ENCODE measurements at places on chromosomes 7 and 10. TPM values are rescaled to one million over a fixed set of nuclear protein-coding genes. Genes with fewer than 3 reads are reported as not detected.

DNA sequence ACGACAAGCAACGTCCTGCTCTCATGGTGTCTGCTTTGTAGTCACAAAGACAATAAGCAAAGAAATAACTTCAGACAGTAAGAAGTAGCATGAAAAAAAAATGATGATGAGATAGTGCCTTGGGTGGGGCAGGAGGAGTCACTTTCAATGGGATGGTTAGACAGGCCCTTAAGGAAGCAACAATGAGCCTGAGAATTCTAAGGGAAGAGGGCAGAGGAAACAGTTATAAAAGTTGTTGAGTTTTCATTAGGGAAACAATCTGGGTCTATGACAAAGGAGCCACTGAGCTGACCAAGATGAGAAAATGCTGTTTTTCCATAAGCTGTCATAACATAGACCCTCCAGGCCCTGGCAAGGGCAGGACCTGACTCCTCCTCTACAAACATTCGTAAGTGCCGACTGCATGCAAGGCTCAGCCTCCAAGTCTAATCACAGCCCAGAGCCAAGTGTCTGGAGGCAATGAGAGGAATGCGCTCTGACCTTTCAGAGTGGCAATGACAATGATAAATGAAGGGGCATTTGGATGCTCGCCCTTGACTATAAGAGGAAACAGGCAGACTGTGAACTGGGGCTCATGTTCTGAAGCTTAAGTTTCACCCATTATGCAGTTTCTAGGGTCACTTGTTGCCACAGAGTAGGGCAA is 43.7 kb downstream of the PPP1R3C start:
- H3K27me3 ChIP-seq: no peaks in the 10 kb centered on the region
- peaks cover 12% of the 10 kb centered on the region for H3K4me1 ChIP-seq
- no peak for DNase-seq
- H3K36me3 ChIP-seq: no peaks in the 10 kb centered on the region
- peak overlapping the region; percentile 28 for H3K27ac ChIP-seq

- H3K27ac ChIP-seq: no peak overlapping the region
- no peak for DNase-seq
- H3K36me3 ChIP-seq: no peaks in the 10 kb centered on the region
- H3K27me3 ChIP-seq: peaks cover 4% of the 10 kb centered on the region
- no peak overlapping the region for H3K4me3 ChIP-seq
These were observed 13.5 kb downstream of the GHRHR start for GRCh38 chr7:30977222-30977621.

DNA sequence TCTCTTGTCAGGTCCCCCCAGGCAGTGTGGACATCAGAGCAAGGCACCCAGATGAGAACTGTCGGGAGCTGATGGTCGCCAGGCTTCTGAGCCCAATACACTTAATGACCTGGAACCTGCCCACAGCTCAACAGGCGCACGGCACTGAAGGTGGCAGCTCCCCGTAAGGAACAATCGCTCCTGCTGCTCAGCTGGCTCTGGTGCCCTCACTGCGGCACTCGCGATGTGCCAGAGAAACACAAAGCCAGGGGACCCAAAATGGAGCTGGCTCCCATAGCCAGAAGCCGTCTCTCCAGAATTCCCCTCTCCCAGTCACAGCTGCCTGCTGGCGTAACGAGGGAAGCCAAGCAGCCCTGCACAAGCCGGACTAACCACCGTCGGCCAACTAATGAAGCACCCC is 6.3 kb downstream of the CALN1 start:
- no peaks in the 10 kb centered on the region for H3K36me3 ChIP-seq
- H3K4me3 ChIP-seq: no peak overlapping the region
- no peak overlapping the region for H3K27ac ChIP-seq
- no peaks in the 10 kb centered on the region for H3K27me3 ChIP-seq

GRCh38 chr7:26841003-26841739 is 23.2 kb downstream of the SKAP2 start:
- no peaks in the 10 kb centered on the region for H3K4me1 ChIP-seq
- no peaks in the 10 kb centered on the region for H3K36me3 ChIP-seq
- H3K4me3 ChIP-seq: no peak overlapping the region

- no peaks in the 10 kb centered on the region for H3K27me3 ChIP-seq
- H3K27ac ChIP-seq: no peak overlapping the region
- no peak overlapping the region for H3K4me3 ChIP-seq
- H3K4me1 ChIP-seq: no peaks in the 10 kb centered on the region
These were observed 76.0 kb upstream of the DNAAF5 start for GRCh38 chr7:650339-651031.

GRCh38 chr10:110916554-110917346 is 2.2 kb downstream of the BBIP1 start:
- H3K27me3 ChIP-seq: no peaks in the 10 kb centered on the region
- DNase-seq: no peak
- no peaks in the 10 kb centered on the region for H3K36me3 ChIP-seq
- H3K4me3 ChIP-seq: no peak overlapping the region

The FBH1 gene
- polyA plus RNA-seq: 89.9 TPM

The TMEM213 gene
- polyA plus RNA-seq: 0.07 TPM

DNA sequence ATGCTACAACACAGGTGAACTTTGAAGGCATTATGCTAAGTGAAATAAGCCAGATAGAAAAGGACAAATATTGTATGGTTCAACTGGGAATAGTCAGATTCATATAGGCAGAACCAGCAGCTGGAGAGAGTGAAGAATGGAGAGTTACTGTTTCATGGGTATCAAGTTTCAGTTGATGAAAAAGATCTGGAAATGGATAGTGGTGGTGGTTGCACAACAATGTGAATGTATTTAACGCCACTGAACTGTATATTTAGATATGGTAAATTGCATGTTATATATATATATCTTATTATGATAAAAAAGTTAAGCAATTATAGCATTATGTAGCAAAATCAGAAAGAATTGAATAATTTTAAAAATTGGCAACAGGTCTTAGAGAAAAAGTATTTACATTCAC is 3.9 kb downstream of the LMBR1 start:
- H3K36me3 ChIP-seq: no peaks in the 10 kb centered on the region
- no peaks in the 10 kb centered on the region for H3K27me3 ChIP-seq
- DNase-seq: no peak
- no peak overlapping the region for H3K27ac ChIP-seq
- no peak overlapping the region for H3K4me3 ChIP-seq
- no peaks in the 10 kb centered on the region for H3K4me1 ChIP-seq

DNA sequence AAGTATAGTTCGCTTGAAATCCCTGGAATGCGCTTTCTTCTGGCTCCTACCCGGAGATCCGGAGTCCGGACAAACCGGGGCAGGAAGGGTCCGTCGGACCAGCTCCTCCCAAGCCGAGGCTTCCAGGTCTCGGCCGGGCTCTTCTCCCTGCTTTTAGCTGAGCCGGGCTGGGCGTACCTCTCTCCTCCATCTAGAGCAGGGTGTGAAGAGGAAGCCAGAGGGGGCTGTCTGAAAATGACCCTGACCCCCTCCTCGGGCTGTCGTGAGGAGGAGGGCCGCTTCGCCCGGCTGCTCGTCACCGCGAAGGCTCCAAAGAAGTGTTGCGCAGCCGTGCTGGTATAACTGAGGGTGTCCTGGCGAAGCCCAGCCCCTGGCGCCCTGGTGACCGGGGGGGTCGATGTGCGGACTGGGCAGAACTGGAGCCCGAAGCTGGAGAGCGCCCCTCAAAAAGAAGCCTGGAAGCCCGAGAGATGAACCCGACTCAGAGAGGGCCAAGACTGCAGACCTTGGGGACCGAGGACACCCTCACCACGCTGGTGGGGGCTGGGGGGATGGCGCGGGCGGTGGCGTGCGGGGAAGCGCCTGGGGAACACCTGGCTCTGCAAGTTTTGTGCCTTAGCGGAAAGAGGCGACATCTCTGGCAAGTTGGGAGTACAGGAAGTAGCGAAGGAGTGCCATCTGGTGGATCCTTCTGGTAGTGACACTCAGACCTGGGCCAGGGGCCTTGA is 5.7 kb downstream of the KAZALD1 start:
- peak overlapping the region; percentile 46 for H3K4me3 ChIP-seq
- peaks cover 8% of the 10 kb centered on the region for H3K36me3 ChIP-seq
- peaks cover 38% of the 10 kb centered on the region for H3K4me1 ChIP-seq
- peak overlapping the region; percentile 98 for H3K27ac ChIP-seq
- DNase-seq: peak; percentile 91

The TMEM184A gene
- polyA plus RNA-seq: 30.0 TPM

The CSTF2T gene
- polyA plus RNA-seq: 4.9 TPM

- H3K36me3 ChIP-seq: peaks cover 5% of the 10 kb centered on the region
- H3K4me1 ChIP-seq: peaks cover 10% of the 10 kb centered on the region
- DNase-seq: no peak
- H3K27me3 ChIP-seq: no peaks in the 10 kb centered on the region
These were observed 15.4 kb downstream of the MGAM start for GRCh38 chr7:142010952-142011548.

The LOXL4 gene
- 0.27 TPM for polyA plus RNA-seq

DNA sequence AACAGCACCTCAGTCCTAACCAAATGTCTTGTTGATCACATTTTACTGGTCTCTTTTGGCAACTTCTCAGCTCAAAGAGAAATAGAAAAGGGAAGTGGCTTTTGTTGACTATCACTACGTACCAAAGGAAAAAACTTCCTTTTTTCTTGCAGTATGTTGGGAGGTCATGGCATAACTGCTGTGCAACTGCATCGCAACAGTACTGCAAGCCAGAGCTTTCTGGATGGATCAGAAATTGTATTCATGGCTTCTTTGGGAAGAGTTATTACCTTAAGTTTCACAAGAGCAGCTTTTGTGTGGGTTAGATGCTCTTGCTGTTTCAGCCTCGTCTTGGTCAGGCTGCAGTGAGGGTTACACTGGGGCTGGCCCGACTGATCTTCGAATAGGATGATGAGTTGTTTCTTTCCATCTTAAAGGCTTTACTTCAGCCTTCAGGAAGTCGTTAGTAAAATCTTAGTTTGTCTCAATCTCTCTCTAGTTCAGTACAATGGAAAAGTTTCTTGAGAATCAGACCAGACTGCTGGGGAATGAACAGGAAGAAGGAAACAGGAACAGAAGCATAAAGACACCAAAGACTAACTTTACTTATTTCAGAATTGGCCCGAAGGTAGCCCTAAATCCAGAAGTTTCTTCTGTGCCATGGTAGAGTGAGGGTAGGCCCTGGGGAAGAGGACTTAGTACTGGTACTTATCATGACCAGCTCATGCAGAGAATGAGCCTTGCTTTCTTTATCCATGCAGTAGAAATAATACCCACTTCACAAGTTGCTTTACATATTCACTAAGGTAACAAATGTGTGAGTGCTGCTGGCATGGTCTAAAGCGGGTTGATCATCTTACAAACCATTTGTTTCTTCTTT is 153.6 kb downstream of the CELF2 start:
- no peaks in the 10 kb centered on the region for H3K27me3 ChIP-seq
- DNase-seq: no peak
- H3K27ac ChIP-seq: no peak overlapping the region
- H3K36me3 ChIP-seq: no peaks in the 10 kb centered on the region
